Chondrocyte (in vitro differentiated cells): ENCODE measurements at places on chromosomes 11 and 22. TPM values are rescaled to one million over a fixed set of nuclear protein-coding genes. Genes with fewer than 3 reads are reported as not detected.

- DNase-seq: no peak
- H3K4me1 ChIP-seq: peaks cover 23% of the 10 kb centered on the region
- H3K4me3 ChIP-seq: no peak overlapping the region
- H3K27me3 ChIP-seq: no peaks in the 10 kb centered on the region
- peaks cover 4% of the 10 kb centered on the region for H3K36me3 ChIP-seq
Measured at GRCh38 chr11:45041596-45041995, 90.9 kb upstream of the TP53I11 start.

GRCh38 chr22:42357221-42357620 is 75.0 kb downstream of the NFAM1 start:
- no peak overlapping the region for H3K27ac ChIP-seq
- H3K4me3 ChIP-seq: no peak overlapping the region

- no peak overlapping the region for H3K27ac ChIP-seq
- no peak for DNase-seq
- peaks cover 12% of the 10 kb centered on the region for H3K4me1 ChIP-seq
- no peaks in the 10 kb centered on the region for H3K27me3 ChIP-seq
- no peak overlapping the region for H3K4me3 ChIP-seq
Measured at GRCh38 chr11:7551571-7551970, 37.8 kb downstream of the PPFIBP2 start.

DNA sequence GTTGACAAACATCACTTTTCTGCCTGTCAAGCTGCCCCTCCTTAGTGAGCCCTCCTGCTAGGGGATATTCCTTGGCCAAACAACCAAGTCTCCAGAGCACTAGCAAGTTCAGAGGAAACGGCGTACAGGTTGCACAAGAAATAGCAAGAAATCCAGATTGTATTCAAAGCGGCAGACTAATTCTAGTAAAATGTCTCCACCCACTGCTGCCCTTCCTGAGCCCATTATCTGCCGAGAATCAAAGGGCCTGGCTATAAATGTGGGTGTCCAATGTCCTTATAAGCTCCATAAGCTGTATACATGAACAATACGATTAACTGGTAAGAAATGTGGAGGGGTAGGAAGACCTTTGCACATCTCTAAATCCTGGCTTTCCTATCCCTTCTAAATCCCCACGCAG is 44.0 kb upstream of the AKIP1 start:
- H3K27me3 ChIP-seq: no peaks in the 10 kb centered on the region
- peaks cover 76% of the 10 kb centered on the region for H3K4me1 ChIP-seq
- H3K27ac ChIP-seq: peak overlapping the region; percentile 54
- DNase-seq: no peak
- no peaks in the 10 kb centered on the region for H3K36me3 ChIP-seq

CARS1 gene
- total RNA-seq: 49.3 to 106 TPM (median 101 TPM) in 3 replicates

SLC3A2 gene
- 125 to 380 TPM (median 374 TPM) in 3 replicates for total RNA-seq

APOBEC3B gene
- total RNA-seq: 1.5 to 2.9 TPM (median 2.4 TPM) in 3 replicates

KDM4E gene
- not detected in 3 replicates for total RNA-seq

LRP4 gene
- 7.0 to 14.8 TPM (median 7.1 TPM) in 3 replicates for total RNA-seq

PVALB gene
- total RNA-seq: not detected in 3 replicates

TNNT3 gene
- total RNA-seq: 0.51 to 1.3 TPM in 2 of 3 replicates, not detected in the other

TXNRD2 gene
- 12.5 to 15.8 TPM (median 14.1 TPM) in 3 replicates for total RNA-seq

DNA sequence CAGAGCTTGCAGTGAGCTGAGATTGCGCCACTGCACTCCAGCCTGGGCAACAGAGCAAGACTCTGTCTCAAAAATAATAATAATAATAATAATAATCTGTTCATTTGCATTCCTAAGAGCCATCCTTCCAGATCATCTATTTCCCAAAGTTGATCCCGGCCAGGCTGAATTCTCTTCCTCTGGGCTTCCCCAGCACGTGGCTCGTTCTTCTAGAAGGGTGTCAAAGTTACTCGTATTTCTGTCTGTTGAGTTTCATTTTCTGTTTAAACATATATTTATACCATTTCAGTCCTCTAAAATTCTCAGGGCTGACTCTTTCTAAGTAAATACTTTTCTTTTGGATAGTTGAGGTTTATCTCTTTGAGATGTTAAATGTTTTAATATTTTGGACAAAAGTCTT is 4.8 kb upstream of the JHY start:
- DNase-seq: no peak
- H3K27me3 ChIP-seq: no peaks in the 10 kb centered on the region
- H3K36me3 ChIP-seq: no peaks in the 10 kb centered on the region
- H3K27ac ChIP-seq: no peak overlapping the region
